Bronchial epithelial cell (primary cell): ENCODE measurements at places on chromosomes 1 and 21. TPM values are rescaled to one million over a fixed set of nuclear protein-coding genes. Genes with fewer than 3 reads are reported as not detected.
A peak's percentile ranks its signal among the peaks of the same experiment; 100 is the strongest.

Gene COL9A2
- under 0.01 and 0.13 TPM in 2 replicates for total RNA-seq

Gene DAP3
- total RNA-seq = 53.6 and 71.1 TPM in 2 replicates

Gene UBR4
- 66.1 and 97.4 TPM in 2 replicates for total RNA-seq

Gene C1QA
- not detected in 2 replicates for total RNA-seq

Gene SHE
- under 0.01 TPM in 1 of 2 replicates, not detected in the other for total RNA-seq

Gene SYT14
- not detected in 2 replicates for total RNA-seq

DNA sequence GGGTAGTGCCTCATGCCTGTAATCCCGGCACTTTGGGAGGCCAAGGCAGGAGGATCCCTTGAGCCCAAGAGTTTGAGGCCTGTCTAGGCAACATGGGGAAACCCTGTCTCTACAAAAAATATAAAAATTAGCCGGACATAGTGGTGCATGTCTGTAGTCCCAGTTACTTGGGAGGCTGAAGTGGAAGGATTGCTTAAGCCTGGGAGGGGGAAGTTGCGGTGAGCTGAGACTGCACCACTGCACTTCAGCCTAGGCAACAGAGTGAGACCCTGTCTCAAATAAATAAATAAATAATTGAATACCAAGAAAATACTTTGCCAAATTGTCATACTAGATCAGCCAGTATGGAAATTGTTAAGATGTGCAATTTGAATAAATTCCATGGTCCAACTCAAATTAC, 5.9 kb upstream of the RBBP5 start:
- DNase-seq = no peak

- peak; percentile 65 for DNase-seq
Measured at GRCh38 chr1:61254634-61255357, 172.4 kb downstream of the NFIA start.

GRCh38 chr1:231786126-231786525, 159.5 kb downstream of the DISC1 start:
- no peak for DNase-seq

DNA sequence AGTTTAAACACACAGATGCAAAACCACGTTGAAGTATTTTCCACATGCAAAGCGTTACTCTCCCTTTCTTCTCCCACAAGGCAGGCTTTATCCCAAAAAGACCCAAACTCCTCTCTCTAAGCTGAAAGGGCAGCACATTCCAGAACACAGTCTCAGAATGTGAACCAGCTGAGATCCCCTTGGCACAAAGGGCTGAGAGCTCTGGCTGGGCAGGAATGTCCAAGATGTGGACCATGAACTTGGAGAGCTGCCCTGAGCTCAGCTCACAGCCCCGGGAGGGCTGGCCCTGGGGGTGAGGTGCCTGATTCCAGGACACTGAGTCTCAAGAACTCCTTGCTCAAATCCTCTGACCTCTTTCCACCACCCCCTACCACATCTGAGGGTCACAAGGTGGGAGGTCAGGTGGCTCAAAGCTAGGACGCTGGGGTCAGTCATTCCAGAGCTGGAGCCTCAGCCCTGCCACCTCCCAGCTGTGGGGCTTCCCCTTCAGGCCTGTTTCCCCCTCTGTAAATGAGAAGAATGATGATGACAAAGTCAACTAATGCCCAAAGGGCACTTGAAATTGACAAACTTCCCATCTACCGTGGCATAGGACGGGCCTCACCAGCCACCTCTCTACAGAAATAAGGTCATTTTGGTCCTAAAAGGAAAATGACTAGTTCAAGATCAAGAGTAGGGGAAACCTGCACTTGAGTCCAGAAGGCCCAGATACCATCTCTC, 11.5 kb downstream of the ALDH4A1 start:
- DNase-seq = no peak

DNA sequence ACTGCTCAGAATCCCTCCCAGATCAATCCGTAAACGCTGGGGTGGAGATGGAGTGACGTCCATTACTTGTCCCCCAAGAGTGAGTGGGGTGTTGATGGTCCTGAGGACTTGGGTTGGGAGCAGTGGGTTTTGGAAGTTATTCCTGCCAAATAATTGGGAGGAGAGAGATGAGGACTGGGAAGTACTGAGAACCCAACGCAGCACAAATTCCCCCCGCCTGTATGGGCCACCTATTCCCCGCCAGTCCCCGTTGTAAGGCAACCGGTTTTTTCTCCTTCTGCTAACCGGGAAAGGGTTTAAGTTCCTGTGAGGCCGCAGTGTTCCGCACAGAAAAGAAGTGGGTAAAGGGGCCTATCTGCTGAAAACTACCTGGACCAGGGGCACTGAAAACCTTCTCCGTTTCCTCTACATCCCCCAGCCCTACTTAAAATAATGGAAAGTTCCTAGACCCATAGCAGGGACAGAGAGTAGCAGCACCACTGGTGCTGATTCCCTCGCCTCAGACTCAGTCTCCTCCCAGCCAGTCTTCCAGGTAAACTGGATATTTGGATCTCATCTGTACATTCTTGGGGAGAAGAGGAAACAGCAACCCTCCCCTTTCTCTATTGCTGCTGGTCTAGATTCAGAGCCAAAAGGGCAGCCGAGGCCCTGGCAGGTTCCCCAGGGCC, 738 bp downstream of the LURAP1 start:
- no peak for DNase-seq

DNA sequence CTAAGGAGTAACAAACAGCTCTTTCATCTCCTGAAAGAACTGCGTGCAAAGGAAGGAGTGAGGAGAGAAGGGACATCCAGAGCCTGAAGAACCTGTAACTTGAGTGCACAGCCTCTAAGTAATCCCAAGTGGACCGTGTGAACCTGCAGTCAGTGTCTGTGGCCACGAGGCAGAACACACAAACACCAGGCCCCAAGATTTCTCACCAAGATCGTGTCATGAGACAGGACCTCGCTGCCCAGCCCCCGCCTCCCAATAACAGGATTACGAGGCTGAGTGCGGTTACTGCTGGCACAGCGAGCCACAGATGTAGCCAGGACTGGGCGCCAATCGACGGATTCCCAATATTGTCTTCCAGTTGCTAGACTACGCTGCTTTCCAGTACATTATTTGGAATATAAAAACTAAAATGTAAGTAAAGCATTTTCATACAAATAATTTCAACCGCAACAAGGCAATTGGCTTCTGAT, 101.3 kb upstream of the SLC25A33 start:
- DNase-seq = no peak

- DNase-seq = peak; percentile 12
Measured at GRCh38 chr21:25453524-25453923, 153.8 kb downstream of the MRPL39 start.

DNA sequence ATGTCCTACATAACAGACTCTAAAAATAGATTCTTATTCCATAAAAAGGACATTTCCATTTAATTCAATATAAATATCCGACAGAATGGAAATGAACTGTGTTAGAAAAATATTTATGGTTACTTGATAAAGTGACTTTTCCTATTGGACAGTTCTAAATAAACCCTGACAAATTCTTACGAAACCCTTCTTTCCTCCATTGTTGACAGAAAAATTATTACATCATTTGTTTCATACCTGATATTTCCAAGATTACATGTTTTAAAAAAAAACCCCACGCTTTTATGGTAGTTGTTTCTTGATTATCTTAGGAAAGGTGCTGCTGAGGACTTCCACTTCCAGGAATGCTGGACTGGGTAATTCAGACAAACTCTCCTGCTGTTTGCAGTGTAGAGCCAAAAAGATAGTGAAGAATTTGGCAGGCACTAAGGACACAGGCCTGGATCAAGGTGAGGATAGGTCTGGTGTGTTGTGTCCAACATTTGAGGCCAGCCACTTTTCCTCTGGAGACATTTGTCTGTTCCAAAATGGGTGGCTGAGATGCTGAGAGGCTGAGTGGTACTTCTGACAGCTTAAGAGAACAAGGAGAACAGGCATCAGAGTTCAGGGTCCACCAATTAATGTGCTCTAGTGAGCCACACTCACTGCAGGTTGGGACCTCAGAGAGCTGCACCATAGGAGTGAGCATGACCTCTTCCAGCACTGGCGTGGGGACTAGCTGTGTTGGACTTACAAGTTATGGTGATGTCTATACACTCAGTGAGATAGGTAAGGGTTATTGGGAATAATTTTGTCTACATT, 7.0 kb upstream of the C1orf116 start:
- DNase-seq = no peak

DNA sequence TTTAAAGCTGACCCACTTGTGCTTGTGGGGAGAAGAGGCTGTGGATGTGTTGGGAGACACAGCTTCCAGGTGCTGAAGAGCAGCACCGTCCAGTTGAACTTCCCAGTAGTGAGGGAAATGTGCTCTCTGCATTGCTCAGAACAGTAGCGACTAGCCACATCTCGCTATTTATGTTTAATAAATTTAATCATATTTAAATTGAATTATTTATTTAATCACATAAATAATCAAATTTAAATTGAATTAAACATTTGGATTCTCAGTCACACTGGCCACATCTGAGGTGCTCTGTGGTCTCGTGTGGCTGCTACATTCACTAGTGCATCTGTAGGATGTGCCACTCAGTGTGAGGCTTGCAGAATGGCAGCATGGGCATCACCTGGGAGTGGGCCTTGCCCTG, 20.1 kb downstream of the NTPCR start:
- DNase-seq = no peak

DNA sequence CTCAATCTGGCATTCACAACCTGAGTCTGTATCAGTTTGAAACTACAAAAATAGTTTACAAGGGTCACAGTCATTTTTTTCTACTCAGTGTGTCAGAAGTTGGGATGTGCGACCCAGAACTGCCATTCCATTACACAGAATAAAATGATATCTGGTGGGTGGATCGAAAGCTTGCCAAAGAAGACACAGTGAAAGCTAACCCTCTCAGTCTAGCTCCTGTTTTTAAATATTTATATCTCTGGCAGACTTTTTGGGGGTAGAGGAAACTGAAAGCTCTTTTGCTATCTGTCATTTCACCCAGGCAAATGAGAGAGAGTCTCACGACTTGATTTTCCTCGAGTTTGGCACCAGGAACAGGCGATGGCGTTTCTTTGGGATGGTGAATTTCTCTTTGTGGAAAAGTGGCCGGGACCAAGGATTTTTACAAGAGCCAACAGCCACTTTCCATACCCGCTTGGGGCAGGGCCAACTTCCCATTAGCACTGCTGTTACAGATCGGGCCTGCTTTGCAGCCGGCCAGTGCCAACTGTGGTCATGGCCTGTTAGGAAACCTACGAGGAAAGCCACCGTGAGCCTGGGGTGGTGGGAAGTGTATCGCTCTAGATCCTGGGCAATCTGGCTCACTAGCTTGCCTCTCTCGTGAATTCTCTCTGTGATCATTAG, 185.5 kb upstream of the NFIA start:
- DNase-seq = no peak

DNA sequence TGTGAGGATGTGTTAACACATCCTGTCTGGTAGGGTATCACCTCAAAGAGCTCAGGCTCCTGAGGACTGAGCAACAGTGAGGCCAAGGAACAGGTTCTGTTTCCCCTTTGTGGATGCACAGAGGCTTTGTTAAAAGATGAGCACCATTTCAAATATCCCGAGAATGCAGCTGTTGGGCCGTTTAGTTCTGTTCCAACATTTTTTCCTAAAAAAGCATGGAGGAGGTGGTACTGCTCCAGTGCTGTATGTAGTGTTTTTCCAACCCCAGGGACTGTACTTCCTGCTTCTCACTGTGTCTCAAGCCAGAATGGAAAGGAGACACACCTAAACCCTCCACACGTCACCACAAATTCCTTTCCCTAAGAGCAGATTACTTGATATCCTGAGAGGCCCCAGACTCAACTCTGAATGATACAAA, 53.8 kb upstream of the BCL10 start:
- peak; percentile 85 for DNase-seq

GRCh38 chr1:203906932-203907331, 45.5 kb downstream of the SNRPE start:
- peak; percentile 94 for DNase-seq

DNA sequence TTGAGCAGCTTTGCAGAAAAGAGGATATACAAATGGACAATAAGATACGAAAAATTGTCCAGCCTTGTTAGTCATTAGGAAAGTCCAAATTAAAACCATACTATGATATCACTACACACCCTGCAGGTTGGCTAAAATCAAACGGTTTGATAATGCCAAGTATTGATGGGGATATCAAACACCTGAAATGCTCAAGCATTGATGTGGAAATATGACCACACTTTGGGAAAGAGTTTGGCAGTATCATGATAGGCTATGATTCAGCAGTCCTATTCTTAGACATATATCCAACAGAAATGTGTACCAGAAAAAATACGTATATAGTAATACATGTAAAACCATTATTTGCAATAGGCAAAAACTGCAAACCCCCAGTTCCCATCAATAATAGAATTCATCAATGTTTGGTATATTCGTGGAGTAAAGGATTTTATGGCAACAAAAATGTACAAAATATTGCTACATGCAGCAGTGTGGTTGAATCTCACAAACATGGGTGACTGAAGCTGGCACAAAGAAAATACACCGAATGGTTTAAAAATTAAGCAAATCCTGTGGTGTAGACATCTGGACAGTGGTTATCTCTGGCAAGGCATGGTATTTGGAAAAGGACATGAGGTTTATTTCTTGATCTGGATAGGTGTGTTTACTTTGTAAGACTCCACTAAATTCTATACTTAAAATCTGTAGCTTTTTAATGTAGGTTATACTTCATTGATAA, 243.2 kb downstream of the FGGY start:
- peak; percentile 8 for DNase-seq
